ENCODE measurements at places on chromosomes 2 and 18. TPM values are rescaled to one million over a fixed set of nuclear protein-coding genes. Genes with fewer than 3 reads are reported as not detected.

The ASB18 gene
- 0.82 TPM for total RNA-seq

The SAG gene
- not detected for total RNA-seq

The SCG2 gene
- 912 TPM for total RNA-seq

The APOB gene
- 0.09 TPM for total RNA-seq

The GAL3ST2 gene
- total RNA-seq, result 0.42 TPM

DNA sequence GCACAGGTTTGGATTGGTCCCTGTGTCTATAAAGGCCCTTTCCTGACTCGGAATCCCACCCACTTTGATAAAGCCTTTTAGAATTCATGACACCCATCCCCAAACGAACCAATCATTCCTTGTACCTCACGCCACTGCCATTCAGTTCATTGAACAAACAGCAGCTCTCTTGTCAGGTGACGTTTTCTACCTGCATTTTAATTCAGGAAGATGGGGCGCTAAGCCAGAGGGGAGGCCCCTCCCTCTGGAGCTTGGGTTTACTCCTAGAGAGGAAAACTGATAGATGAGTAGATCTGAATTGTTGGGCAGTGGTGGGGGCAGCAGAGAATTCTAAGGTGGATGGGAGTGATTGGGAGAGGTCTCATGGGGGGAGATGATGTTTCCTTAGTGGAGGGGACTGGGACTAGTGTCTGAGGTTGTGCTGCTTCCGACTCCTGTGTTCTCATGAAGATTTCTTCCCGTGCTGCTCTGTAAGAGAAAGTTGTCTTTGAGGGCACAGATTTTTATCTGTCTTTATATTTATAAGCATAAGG lies 9.6 kb downstream of the RRM2 start:
- no peak for ATAC-seq

DNA sequence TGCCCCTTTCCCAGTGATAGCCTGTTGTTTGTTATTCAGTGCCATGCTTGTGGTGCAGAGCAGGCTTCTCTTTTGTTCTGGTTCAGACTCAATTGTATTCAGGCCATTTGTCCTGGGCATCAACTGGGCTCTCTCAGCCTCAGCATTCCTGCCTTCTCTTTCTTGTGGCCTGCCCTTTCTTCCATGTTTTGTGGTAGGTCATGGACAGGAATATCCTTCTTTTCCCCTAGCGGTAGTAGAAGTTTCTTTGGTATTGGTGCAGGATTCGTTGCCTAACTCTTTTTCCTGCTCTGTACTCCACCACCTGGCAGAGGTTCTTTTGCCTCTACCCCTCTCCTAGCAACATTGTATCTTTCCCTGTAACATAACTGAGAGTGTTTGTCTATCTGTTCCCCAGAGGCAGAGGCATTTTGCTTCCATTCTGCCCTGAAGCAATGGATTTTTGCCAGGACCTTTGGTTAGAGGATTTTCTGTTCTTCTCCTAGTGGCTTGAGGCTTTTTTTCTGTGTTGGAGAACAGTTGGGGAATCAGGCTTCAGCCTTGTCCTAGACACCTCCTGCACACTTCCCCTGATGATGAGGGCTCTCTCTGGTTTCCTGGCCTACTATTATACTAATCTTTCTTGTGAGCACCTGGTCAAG lies 68.5 kb downstream of the NCOA1 start:
- ATAC-seq, result peak; percentile 79

DNA sequence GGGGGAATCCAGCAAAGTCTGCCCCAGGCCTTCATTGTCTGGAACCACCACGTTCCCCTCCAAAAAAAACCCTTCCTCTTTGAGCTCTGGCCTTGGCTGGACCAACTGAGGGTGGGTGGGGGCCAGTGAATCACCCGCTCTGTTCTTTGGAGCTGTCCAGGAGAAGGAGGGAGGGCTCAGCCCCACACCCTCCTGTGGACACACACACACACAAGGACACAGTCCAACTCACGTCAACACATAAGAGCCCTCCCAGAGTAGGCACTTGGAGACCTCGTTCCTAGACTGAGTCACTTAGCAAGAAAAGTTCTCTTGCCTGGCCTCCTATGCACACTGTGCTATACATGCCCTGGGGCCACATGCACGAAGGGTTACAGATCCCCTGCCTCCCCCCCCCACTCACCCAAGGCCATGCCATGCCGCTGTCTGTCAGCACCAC lies 1.2 kb upstream of the TNS1 start:
- peak; percentile 17 for ATAC-seq

- no peak for ATAC-seq
Observed at GRCh38 chr2:168314236-168314635, 66.8 kb upstream of the STK39 start.

GRCh38 chr2:217256251-217256650 lies 396.4 kb upstream of the TNP1 start:
- peak; percentile 41 for ATAC-seq

DNA sequence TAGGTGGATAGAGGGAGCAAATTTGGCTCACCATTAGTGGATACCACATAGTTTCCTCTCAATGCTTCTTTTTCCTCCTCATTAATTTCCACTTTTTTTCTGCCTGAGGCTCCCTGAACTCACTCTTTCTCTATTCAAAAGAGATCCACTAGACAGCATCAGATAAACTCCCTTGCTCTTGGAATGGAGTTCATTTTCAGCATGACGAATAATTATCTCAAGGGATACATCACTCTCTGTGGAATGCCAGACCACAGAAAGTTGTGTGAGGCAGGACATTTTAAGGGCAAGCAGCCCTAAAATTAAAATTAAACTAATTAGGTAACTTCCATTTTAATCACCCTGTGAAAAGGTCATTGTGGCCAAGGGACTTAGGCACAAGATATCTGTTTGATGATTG lies 1920.1 kb upstream of the CELF4 start:
- ATAC-seq, result no peak

DNA sequence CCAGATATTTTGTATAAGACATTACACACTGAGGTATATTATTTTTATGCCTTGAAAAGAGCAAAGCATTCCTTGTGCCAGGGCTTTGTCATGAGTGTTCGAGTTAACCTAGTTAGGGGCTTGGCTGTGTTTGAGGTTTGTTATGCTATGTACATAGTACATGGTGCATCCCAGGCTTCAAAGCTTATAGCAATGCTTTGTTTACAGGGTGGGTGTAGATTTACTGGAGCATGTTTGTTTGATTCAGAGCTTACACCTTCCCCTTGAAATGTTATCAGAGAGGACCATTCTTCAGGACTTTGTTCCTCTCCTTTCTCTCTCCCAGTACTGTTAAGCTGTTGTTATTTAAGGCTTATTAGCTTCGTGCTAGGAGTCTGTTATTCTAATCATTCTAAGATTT lies 738.7 kb upstream of the LRRTM4 start:
- no peak for ATAC-seq

- peak; percentile 90 for ATAC-seq
Observed at GRCh38 chr18:11553098-11553940, 56.1 kb upstream of the SLC35G4 start.

- ATAC-seq, result no peak
Observed at GRCh38 chr2:60759654-60760053, 3.6 kb downstream of the PAPOLG start.

- ATAC-seq, result no peak
Observed at GRCh38 chr2:850429-850828, 100.2 kb upstream of the SNTG2 start.

- ATAC-seq, result no peak
Observed at GRCh38 chr2:177989029-177989885, 83.3 kb downstream of the PDE11A start.
